Stimulated activated CD8-positive, alpha-beta memory T cell treated with anti-CD3 and anti-CD28 coated beads, Interleukin-7, amount 100 ng/mL, for 4 hours (primary cell): ENCODE measurements at places on chromosomes 7 and 10.
A peak's percentile ranks its signal among the peaks of the same experiment; 100 is the strongest.

DNA sequence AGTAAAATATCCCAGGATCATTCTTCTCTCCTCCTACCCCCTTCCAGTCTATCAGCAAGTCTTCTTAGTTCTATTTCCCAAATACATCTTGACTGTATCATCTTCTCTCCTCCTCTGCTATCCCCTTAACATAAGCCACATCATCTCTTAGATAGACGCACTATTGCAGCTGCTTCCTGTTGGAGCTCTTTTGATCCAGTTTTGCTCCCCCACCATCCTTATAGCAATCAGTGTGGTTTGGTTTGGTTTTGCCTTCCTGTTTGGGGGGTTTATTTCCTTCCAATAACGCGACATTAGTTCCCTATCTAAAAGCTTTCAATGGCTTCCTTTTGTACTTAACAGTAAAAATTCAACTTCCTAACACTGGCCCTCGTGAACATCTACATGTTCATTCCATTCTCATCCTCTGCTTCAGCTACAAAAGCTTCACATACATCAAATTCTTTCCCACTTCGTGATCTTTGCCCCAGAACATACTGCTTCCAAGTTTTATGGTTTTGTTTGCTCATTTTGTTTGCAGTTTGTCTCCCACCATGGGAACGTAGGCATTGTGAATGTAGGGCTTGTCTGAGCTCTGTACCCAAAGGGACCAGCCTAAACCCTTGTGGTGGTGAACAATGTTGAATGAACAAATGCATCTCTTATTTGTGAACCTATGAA, 33.7 kb upstream of the PLXDC2 start:
- DNase-seq = no peak

GRCh38 chr10:79327090-79327457, 20.2 kb upstream of the PPIF start:
- DNase-seq = no peak

DNA sequence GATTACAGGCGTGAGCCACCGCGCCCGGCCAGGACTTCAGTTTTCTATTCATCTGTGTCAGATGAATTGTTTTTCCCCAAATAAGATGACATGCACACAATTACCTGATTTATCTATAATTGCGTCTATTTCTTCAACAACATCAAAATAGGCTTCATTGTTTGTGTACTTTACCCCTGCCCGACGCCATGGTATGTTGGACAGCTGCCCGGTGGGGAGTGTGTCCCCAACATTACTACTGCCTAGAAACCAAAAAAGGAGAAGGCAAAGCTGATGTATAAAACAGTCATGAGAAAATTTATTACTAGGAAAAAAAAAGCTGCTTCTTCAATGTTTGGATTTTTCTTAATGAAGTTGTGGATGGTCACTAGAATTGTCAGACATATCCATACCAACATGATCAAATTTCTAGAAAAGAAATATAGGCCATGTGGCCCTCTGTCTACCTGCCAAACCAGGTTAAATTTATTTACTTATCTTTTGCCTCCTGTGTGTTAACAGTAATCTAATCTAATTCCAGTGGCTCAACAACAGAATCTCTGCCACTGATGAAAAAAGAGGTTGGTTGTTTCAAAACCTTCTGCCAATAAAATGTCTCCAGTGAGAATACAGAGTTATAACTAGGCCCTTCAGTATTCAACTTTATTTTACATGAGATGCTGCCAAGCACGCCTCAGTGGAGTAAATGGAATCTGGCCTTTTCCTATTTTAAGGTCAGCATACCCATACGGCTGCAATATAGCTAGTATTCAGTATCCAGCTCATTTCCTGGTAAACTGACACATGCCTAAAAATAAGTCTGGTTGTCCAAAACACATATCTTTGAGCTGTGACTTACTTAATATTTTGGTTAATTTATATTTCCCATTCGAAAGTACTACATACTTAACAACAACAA, 16.5 kb downstream of the AP3M1 start:
- DNase-seq = no peak

- no peak for DNase-seq
Measured at GRCh38 chr10:129771991-129772431, 192.1 kb downstream of the EBF3 start.

GRCh38 chr10:89327803-89328441, at the start of gene IFIT3:
TSS of gene IFIT3 (plus strand) at chr10:89327997. CDS start at chr10:89328074, 77 bp downstream.
- no peak for DNase-seq

GRCh38 chr10:108439397-108439796, 1274.9 kb upstream of the SORCS1 start:
- no peak for DNase-seq

GRCh38 chr10:19993714-19994315, 177.6 kb downstream of the PLXDC2 start:
- no peak for DNase-seq

DNA sequence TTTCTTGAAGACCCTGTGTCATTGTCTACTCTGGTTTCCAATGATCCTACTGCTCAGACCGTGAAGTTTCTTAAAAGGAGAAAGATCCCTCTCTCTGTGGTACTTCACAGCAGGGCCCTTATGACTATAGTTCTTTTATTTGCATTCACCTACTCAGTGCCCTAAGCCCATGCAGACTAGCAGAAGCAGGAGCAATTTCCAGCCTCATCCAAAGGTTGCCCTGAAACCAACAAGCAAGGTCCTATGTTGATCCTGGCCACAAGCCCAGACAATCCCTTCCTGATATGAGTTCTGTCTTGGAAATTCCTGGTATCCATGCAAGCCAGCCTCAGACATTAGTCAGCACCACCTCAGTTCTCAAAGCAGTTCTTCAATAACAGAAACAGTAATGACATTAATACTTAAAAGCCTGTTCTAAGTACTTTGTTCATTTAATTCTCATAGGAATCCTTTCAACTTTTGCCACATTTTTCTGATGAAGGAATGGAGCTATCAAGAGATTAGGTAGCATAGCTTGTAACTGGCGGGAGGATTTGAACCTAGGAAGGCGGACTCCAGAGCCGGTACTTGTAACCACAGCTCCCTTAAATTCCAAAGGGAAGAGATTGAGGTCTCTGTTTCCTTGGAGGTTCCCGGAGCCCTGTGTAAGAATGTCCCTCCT, 58.1 kb upstream of the ST8SIA6 start:
- DNase-seq = no peak

GRCh38 chr10:48507933-48508790, 96.7 kb downstream of the ARHGAP22 start:
- no peak for DNase-seq

GRCh38 chr10:28463676-28464395, 69.1 kb upstream of the WAC start:
- DNase-seq = no peak

DNA sequence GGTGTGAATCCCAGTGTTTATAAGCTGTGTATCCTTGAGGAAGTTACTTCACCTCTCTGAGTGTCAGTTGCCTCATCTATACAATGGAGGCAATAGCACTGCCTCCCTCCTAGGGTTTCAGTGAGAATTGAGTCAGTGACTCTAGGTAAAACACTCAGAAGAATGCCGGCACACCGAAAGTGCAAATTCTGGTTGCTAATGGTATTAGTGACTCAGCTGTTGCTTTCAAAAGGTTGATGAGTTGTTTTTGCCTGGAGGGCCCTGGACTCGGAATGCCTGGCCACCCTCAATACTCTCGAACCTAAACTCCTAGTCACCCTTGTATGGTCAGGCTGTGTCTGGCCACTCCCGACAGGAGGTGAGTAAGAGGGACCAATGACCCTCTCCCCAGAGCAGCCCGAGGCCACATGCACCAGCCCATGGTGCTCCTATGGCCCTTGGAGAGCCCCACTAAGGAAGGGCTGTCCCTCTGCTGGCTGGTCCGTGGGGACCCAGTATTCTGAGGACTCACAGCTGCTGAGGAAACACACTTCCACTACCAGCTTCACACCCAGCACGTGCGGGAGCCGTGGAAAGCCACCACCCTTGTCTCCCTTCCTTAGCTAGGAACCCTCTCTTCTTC, 60.2 kb downstream of the CALML3 start:
- no peak for DNase-seq

DNA sequence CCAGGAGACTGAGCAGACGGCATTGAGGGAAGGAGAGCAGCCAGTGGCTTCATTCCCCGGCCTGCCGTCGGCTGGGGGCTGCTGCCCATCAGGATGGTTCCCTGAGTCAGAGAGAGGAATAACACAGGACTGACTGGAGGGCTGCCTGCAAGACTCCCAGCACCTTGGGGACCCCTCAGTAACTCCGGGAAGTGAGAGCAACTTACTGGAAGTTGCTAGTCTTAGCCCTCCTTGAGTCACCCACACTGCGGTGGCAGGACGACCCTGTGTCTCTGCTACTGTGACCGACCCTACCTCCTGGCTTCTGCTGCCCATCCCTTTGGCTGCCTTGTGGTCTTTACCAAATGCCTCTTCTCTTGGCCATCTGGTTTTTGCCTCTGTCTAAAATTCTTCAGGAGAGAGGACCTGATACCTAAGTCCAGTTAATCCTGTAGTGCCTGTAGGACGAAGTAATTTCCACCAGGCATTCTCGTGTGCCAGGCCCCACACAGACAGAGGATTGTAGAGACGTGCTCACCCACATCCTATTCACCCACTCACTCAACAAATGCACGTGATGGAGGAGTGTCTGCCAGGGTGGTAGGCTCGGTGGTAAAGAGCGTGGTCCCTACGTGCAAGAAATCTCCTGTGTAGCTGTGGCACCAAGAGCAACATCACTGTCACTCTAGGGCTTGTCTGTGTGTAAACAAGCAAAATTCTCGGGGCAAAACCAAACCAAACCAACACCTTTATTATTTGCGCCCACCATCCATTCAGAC, 156.5 kb downstream of the PRKCQ start:
- DNase-seq = no peak

GRCh38 chr7:157233677-157234076, 95.0 kb downstream of the UBE3C start:
- DNase-seq = no peak

GRCh38 chr10:79084012-79084971, 15.5 kb downstream of the ZMIZ1 start:
- no peak for DNase-seq

DNA sequence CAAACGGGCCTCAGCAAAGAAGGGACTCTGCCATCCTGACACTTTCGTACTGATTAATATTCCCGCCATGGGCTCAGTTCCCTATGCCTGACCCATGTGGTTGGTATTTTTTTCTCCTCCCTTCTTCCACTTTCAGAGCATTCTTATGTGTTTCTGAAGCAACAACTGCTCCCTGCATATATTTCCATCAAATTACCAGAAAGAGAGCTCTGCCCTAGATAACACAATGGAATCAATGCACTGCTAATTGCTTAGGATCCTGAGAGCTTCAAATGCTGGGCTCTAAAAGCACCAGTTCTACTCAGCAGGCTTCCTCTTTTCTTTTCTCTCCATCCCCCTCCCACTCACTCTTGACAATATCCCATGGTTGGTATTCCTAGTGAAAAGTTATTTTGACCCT, 5.3 kb downstream of the TECTB start:
- DNase-seq = no peak

- no peak for DNase-seq
Measured at GRCh38 chr7:36372156-36372555, 17.5 kb upstream of the ANLN start.

GRCh38 chr7:121395494-121395960, 581 bp downstream of the FAM3C start:
- DNase-seq = peak; percentile 54
